HFFc6 (cell line): ENCODE measurements at places on chromosomes 5 and 9.

- no peak for DNase-seq
Measured at GRCh38 chr9:89008055-89008743, 16.9 kb downstream of the S1PR3 start.

DNA sequence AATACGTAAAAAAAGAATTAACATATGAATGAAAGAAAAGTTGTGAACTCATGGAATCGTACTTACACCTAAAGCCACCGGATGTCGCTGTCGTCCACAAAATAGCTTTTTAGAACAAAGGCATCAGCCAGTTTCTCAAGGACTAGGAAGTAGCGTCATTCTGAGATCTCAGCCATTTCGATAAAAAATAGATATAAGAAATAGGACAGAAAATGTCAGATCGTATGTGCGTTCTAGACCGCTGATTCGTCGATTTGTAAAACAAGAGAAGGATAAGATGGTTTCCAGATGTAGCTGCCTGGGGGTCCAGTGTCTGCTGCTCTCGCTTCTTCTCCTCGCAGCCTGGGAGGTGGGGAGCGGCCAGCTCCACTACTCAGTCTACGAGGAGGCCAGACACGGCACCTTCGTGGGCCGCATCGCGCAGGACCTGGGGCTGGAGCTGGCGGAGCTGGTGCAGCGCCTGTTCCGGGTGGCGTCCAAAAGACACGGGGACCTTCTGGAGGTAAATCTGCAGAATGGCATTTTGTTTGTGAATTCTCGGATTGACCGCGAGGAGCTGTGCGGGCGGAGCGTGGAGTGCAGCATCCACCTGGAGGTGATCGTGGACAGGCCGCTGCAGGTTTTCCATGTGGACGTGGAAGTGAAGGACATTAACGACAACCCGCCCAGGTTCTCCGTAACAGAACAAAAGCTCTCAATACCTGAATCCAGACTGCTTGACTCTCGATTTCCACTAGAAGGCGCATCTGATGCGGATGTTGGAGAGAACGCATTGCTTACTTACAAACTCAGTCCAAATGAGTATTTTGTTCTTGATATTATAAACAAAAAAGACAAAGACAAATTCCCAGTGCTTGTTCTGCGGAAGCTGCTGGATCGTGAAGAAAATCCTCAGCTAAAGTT, at the start of gene PCDHA10:
Gene PCDHA10 (plus strand): TSS at position 126 of the 903 bp plus-strand sequence. CDS start 152 bp downstream, at position 278.
- DNase-seq = no peak

GRCh38 chr5:174459071-174459702, 265.2 kb upstream of the MSX2 start:
- DNase-seq = no peak

DNA sequence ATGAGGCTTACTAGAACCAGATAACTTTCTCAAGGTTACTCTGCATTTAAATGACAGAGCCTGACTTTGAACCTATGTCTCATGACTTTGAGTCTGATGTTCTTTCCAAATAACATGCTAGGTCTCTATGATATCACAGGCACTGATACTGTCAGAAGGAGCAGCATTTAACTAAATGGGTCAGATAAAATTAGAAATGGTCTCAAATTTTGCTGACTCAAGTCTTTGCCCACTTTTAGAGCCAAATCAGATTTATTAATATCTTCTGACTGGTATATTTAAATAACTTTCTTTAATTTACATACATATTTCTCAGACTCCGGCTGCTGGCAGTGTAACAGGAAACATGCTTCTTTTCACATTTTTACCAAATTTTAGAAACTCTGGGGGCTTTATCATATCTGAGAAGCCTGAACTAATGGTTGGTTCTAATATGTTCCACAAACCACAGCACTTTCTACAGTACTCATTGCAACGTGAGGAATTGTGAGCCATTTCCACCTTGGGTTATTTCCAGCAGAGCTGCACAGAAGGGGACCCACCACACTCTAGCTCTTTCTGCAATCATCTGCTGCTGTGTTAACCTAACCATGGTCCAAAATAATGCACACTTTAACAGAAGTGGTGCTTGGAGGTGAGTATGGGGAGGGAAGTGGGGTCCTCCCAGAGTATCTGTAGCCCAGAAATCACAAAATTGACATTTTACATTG, 79.2 kb downstream of the KCTD16 start:
- no peak for DNase-seq

DNA sequence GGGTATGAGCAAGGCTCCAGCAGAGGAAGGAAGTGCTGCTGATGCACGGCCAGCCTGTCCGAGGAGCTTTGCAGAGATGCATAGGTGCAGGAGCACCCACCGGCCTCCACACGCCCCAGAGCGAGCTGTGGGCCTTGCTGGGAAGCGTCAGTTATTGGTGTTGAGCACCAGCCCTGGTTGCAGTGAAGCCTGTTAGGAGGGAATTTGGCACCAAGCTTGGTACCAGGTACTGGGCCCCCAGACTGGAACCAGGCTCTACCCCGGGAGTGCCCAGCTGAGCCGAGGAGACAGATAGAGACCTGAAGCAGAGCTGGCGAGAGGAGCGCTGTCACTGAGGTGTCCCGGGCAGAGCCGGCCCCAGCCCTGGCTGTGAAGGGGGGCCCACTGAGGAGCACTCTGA, 5.2 kb downstream of the TCF7 start:
- DNase-seq = no peak
